ENCODE measurements at places on chromosomes 6 and 20.

- DNase-seq = no peak
Measured at GRCh38 chr6:96783307-96783706, 54.0 kb downstream of the GPR63 start.

GRCh38 chr6:42295677-42296076, 78.0 kb upstream of the MRPS10 start:
- DNase-seq = no peak

GRCh38 chr6:158655569-158656450, 6.0 kb downstream of the SYTL3 start:
- DNase-seq = no peak

DNA sequence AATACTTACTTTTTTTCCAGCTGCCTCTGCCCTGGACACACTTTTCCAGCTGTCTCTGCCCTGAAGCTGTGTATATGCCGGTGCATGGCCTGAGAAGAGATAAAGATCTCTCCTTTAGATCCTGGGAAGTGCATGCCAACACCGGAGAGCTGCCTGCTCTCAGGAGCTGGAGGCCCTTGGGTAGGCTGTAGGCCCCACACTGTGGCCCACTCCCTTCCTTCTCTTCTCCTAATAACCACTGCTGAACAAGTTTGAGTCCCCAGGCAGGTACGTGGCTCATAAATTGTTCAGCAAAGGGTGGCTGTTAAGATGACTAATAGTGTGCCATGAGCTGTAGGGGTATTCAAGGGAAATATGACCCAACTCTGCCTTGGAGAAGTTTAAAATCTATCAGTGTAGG, 102.5 kb downstream of the CD24 start:
- DNase-seq = no peak

DNA sequence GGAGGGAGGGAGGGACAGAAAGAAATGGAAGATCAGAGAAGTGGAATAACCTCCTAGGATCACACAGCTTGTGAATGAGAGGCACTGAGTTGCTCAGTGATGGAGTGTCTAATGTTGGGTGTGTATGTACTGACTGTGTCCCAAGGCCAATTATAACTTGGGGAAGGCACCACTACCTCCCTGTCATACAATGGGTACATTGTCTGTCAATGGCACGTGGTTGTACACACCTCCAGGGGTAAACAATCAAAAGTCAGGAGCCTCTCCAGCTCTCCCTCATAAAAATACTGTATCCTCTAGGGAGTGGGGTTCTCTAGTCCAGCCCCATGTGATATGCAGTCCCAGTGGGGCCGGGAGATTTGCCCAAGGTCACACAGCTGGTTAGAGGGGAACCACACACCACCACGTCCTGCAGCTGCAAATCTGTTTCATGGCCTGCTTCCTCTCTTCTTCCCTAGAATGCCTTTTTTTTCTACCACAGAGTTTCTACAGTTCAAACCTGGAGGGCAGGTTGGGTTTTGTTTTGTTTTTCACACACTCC, 112.5 kb downstream of the SNX5 start:
- no peak for DNase-seq

DNA sequence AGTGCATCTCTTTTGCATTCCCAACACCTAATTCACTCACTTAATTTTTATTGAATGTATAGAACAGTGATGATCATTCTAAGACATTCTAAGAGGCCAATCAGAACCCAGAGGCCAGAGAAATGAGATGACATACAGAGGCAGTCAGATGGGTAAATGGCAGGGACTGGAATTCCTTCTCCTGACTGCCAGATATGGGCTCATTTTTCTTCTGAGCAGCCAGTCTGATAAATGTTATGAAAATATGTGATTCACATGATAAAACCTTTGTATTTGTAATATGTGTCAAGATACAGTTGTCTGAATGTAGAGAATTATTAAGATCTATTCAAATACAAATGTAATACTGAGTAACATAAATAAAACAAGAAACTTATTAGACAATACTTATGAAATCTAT, 277.8 kb downstream of the EPM2A start:
- DNase-seq = no peak

GRCh38 chr20:47914792-47915191, 129.5 kb upstream of the SULF2 start:
- DNase-seq = no peak

DNA sequence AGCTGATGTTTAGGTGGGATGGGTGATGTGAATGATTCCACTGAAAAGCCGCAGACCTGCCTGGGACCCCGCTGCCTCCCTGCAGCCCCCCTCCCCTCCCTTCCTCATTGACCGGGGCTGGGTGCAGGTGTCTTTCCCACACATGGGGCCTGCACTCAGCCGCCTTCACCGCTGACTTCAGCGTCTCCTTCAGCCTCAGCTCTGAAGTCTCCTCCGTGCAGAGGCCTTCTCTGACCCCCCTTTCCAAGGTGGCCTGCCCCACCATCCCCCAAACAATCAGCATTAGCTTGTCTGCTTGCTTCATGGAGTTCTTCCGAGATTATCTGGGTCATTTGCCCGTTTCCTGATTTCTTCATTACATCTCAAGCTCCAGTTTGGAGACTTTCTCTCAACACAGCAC, 140.7 kb downstream of the SMOC2 start:
- no peak for DNase-seq

- no peak for DNase-seq
Measured at GRCh38 chr6:3749977-3750316, 1.6 kb downstream of the PXDC1 start.

DNA sequence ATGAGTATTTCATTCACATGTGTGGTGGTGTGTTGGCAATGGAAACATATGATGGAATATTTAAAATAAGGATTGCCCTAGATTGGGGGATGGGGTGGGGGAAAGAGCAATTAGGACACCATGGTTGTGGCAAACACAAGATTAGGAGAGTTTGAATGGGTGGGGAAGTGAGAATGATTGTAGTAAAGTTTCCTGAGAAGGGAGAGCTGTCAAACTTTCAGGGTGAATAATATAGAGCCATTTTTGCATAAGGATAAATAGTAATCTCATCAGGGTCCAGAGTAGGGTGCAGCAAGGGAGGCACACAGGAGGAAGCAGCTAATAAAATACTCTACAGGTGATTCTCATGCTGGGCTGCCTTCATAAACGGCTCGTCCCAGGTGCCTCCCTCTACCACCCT, 294.9 kb upstream of the MARCKS start:
- DNase-seq = no peak

GRCh38 chr6:109467696-109468095, 12.1 kb upstream of the MICAL1 start:
- no peak for DNase-seq

GRCh38 chr6:149254253-149254652, 63.3 kb upstream of the TAB2 start:
- DNase-seq = no peak

DNA sequence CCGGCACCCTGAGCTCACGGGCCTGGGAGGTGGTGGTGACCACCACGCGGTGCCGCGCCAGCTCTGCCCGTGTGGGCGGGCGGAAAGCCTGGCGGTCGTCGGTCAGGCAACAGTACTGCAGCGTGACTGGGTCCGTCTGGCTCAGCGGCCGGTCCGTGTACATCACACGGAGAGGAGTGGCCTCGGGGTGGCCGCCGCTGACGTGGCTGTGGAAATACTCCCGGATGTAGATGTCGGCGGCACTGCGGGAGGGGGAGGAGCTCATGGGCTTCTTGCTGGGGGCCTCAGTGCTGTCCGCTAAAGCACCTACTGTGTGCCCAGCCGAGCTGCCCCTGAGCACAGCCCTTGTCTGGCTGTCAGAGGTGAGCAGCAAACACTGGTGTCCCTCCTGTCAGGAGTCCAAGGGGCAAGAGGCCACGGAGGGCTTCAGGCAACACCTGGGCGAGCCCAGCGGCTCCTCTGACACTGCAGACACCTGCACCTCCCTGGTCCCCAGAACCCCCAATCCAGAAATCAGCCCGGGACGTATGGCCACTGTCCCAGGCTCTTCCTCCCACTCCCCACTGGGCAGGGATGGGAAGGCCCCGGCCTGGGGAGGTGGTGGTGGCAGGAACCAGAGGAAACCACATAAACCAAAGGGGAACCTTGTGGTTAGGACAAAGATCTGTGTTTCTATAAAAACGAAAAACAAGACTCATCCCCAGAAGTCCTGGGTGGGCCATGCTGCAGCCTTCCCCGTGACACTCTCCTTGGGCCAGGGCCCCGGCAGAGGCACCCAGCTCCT, 6.5 kb downstream of the HELZ2 start:
- no peak for DNase-seq

GRCh38 chr6:136987526-136987925, 57.2 kb downstream of the IL20RA start:
- DNase-seq = peak; percentile 51

GRCh38 chr6:150589852-150590251, 9.8 kb upstream of the PLEKHG1 start:
- no peak for DNase-seq

DNA sequence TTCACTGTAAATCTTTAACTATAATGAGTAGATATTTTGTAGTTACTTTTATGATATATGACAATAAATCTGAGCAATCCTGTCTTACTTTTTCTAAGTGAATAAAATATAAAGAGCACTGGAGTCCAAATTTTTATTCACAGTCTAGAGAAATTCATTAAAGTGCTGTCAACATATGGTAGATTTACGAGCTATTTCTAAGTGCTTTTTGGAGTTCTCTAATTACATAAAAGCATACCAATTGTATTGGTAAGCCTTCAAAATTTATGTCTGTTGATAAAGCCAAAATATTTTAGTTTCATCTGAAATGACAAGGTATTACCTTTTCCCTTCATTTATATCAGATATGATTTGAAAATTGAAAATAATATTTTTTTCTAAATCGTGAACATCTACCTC, 75.4 kb downstream of the MAN1A1 start:
- DNase-seq = no peak

GRCh38 chr20:62892348-62893304, 31.0 kb upstream of the TCFL5 start:
- DNase-seq = no peak

GRCh38 chr6:1238040-1238439, 73.9 kb upstream of the FOXQ1 start:
- DNase-seq = no peak

GRCh38 chr6:169841251-169841650, 89.8 kb downstream of the ERMARD start:
- DNase-seq = no peak

- DNase-seq = no peak
Measured at GRCh38 chr6:149335924-149336608, 18.6 kb downstream of the TAB2 start.

DNA sequence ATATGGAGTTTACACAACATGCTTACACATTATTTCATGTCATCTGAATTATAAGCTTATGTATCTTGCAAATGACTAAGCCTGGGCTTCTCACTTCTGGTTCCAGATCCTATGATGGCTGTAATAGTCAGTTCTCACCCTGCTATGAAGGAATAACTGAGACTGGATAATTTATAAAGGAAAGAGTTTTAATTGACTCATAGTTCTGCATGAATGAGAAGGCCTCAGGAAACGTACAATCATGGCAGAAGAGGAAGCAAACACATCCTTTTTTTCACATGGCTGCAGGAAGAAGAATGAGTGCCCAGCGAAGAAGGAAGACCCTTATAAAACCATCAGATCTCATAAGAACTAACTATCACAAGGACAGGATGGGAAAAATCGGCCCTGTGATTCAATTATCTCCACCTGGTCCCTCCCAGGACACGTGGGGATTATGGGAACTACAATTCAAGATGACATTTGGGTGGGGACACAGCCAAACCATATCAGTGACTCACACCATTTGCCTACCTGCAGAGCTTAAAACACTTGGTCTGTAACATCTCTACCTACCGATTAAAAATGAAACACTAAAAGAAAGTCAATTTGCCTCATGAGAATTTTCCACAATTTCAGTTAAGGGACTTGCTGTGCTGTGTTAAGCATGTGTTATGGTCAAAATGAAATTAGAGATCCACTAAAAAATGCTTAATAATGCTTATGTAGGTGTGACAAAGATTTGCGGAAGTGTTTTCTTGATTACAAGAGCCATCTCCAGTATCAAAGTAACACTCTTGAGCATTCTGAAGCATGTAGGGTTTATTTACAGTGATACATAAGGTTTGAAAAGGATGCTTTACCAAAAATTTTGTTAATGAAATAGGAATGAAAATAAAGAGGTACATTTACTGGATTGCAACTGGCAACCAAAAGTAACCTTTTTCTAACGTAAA, 2.2 kb upstream of the RWDD1 start:
- DNase-seq = no peak

DNA sequence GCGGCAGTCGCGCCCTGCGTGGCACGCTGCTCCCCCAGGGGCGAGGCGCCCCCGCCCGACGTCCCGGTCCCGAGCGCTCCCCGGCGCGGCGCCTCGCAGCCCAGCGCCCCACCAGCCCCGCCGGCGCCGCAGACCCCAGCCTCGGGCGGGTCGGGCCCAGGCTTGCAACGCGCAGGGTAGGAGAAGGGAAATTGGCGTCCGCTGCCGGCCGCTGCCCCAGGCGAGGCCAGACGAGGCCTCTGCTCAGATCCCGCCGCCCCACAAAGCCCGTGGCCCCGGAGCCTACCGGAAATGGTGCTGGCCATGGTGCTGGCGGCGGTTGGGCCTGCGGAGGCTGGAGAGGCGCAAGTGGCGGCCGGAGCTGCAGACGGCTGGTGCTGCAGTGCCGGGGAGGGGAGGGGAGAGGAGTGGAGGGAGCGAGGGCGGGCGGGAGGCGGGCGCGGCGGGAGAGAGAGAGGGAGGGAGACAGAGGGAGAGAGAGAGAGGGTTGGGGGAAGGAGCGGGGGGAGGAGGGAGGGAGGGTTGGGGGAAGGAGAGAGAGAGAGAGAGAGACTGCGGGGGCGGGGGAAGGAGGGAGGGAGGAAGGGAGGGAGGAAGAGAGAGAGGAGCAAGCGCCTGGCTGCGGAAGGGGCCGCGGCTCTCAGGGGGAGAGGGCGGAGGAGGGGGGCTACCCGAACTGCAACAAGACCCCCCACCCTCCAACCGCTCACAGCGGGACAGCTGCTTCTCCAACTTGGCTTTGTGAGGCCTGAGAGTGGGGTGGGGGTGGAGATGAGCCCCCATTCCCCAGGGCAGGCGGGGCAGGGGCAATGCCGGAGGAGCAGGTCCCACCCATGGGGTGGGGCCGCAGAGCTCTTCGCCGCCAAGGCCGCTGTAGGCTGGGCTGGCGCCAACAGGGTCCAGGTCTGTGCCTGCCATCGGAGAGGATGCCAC, at the start of gene STMN3:
STMN3 (minus strand) TSS at position 384 of the 933 bp plus-strand sequence; CDS start at position 305, 79 bp downstream.
- DNase-seq = no peak
